ENCODE measurements at places on chromosomes 5 and 9.
A peak's percentile ranks its signal among the peaks of the same experiment; 100 is the strongest.

GRCh38 chr5:176536132-176536901 lies 885 bp downstream of the RNF44 start:
- peak; percentile 73 for DNase-seq

DNA sequence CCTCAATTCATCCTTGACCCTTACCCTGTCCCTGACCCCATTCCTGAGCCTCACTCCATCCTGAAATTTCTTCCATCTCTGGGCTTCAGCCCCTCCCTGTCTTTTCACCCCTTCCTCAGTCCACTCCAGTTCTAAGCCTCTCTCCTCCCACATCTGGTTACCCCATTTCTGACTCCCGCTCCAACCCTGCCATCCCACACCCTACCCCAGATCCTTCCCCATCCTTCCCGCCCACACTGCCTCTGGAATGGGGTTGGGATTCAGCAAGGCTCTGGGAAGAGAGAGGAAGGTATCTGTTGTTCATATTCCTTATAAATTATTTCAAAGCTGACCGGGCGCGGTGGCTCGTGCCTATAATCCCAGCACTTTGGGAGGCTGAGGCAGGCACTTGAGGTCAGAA lies 29.9 kb upstream of the MVB12B start:
- no peak for DNase-seq

- no peak for DNase-seq
Measured at GRCh38 chr5:17212191-17212590, 5.2 kb upstream of the BASP1 start.

DNA sequence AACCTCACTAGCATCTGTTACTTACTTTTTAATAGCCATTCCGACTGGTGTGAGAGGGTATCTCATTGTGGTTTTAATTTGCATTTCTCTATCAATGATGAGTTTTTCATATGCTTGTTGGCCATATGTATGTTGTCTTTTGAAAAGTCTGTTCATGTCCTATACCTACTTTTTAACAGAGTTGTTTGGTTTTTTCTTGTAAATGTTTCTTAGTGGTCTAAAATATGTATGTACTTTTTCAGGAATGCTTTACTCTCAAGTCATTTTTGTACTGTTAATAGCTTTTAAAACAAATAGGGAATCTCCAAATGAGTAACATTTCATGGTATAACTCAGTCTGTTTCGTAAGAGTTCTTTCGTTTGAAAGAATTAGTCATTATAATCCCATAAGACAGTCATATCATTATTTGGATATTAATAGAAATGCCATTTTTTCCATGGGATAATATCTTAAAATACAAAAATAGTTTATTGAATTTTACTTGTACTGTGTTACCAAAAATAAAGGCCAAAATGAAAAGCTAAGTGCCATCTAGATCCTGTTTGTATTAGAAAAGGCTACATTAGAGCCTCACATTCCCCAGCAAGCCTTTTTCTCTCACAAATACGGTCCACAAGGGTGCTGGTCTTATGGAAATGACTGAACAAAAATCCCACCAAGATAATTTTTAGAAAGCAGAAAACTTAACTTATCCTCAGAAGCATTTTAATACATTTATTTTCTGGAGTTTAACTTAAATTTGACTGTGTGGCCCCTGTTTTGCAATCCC lies 247.7 kb downstream of the PJA2 start:
- no peak for DNase-seq
